ENCODE measurements at places on chromosomes 6 and 20. TPM values are rescaled to one million over a fixed set of nuclear protein-coding genes. Genes with fewer than 3 reads are reported as not detected.

Gene MAN1A1
- 17.9 TPM for total RNA-seq

Gene MAS1L
- total RNA-seq, result not detected

Gene PHACTR1
- total RNA-seq, result 68.4 TPM

Gene UNC5CL
- total RNA-seq, result 0.25 TPM

Gene TOP1
- total RNA-seq, result 20.0 TPM

Gene EYA2
- 1.1 TPM for total RNA-seq

Gene RNASET2
- 9.8 TPM for total RNA-seq

Gene TUBB2B
- total RNA-seq, result 3.6 TPM

Gene PDYN
- total RNA-seq, result not detected

Gene RUNX2
- 1.8 TPM for total RNA-seq

Gene CRYBG1
- total RNA-seq, result 0.92 TPM

Gene INSM1
- 0.09 TPM for total RNA-seq

Gene RSPH9
- not detected for total RNA-seq

Gene SLC4A11
- total RNA-seq, result 0.06 TPM

Gene GTSF1L
- total RNA-seq, result not detected

Gene MUCL3
- total RNA-seq, result not detected

Gene SIGLEC1
- 1.3 TPM for total RNA-seq

Gene IRAK1BP1
- 2.4 TPM for total RNA-seq

Gene AGER
- 3.9 TPM for total RNA-seq

Gene LY6G6C
- total RNA-seq, result not detected

Gene SPATA2
- 6.3 TPM for total RNA-seq

Gene YTHDF1
- total RNA-seq, result 25.8 TPM

Gene PKIG
- 342 TPM for total RNA-seq

Gene GSTA2
- total RNA-seq, result not detected

Gene POM121L2
- not detected for total RNA-seq

Gene BMP7
- total RNA-seq, result 9.8 TPM

Gene ADGB
- not detected for total RNA-seq

Gene CEP57L1
- 11.2 TPM for total RNA-seq

Gene PNPLA1
- not detected for total RNA-seq

Gene CNKSR3
- total RNA-seq, result 26.9 TPM

Gene IMPG1
- total RNA-seq, result not detected

Gene RNF144B
- 25.5 TPM for total RNA-seq

Gene CYP39A1
- total RNA-seq, result 7.5 TPM

Gene RSPO4
- total RNA-seq, result not detected

Gene TNF
- total RNA-seq, result 0.83 TPM

Gene JAG1
- 31.9 TPM for total RNA-seq

Gene ARMC2
- total RNA-seq, result 16.4 TPM

Gene HSPA12B
- total RNA-seq, result 11.4 TPM

Gene MMP24
- not detected for total RNA-seq

Gene SERPINB6
- 196 TPM for total RNA-seq

Gene GABRR2
- 0.29 TPM for total RNA-seq

Gene C4A
- total RNA-seq, result 35.4 TPM

Data from heart right ventricle (tissue), 16 donors.